ENCODE measurements at places on chromosomes 16 and 17.

- DNase-seq: no peak
Observed at GRCh38 chr17:68749349-68750207, 148.4 kb upstream of the FAM20A start.

DNA sequence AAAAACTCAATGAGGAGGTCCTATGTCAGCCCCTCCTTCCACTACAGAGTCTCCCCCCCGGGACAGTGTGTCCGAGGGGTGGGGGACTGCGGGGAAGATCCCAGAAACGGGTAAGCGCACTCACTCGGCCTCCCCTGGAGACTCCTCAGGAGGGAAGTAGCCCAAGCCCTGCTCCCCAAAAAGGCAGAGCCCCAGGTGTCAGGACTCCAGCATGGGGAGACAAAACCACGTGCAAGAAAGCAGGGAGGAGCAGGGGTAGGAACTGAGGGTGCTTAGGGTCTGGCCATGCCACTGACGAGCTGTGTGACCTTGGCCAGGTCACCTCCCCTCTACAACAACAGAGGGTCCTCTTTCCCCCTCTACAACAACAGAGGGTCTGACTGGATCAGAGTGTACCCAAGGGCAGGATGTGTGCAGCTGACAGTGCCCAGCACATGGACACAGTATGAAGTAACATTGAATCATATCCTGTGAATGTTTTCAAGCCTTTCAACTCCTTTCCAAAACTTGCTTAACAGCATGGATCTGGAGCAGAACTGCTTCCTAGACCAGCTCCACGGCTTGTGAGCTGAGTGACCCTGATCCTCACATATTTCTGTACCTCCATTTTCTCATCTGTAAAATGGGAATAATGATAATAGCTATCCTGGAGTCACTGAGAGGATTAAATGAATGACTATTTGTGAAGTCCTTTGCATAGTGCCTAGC, 2.1 kb upstream of the NAGS start:
- no peak for DNase-seq

DNA sequence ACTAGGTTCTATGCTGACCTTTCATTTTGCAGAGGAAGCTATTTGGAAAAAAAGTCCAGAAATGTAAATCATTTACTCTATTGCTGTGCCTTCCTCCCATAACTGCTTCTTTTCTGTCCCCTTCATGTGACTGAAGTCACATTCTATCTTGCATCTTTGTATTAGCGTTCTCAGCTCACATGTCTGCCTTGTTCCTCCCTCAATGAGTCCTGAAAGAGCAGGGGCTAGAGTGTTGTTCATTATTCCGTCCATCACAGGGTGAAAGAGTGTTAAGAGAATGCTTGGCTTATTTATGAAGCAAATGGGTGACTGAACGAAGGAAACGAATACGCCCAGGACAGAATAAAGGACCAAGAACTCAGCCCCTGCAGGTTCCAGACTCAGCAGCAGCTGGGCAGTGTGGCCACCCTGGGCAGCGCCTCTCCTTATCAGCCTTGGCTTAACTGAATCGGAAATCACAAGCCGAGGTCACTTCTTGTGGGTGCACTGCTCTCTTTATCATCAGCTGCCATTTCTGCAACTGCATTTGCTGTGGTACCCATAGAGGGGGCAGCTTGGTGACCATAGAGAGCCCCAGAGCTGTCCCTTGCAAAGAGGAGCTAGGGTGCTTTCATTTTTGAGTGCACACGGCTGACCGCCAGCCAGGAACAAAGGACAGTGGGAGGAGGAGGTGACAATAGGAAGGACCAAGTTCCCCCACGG, 1.8 kb upstream of the PIK3R6 start:
- no peak for DNase-seq

DNA sequence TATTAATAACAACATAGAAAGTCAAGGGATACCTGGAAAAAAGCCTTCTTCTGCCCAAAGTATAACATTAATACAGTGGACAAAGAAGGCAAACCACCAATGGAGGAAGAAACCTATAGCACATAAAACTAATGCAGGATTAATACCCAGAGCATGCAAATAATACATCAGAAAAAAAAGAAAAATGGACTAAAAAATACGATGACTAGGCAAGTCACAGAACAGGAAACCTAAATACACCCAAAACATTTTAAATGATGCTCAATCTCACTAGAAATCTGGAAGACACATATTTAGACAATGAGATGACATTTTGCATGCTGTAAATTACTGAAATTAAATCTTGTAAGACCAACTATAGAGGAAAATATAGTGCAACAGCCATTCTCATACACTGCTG, 55.9 kb downstream of the MED13 start:
- no peak for DNase-seq

DNA sequence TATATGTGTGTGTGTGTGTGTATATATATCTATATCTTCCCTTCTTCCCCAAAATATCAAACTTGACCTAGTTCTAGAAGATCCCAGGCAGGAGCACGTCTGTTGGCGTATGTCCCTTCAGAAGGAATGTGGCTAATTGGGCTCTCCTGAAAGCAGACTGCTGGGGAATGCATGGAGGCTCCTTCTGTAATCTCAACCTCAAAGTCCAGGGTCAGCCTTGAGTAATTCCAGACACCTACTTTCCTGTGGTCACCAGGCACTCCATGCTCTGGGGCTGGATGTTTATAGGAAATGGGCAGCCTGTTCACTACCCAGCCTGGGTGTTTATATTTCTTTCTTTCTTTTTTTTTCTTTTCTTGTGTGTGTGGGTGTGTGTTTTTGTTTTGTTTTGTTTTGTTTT, 13.4 kb downstream of the BCO1 start:
- peak; percentile 35 for DNase-seq

DNA sequence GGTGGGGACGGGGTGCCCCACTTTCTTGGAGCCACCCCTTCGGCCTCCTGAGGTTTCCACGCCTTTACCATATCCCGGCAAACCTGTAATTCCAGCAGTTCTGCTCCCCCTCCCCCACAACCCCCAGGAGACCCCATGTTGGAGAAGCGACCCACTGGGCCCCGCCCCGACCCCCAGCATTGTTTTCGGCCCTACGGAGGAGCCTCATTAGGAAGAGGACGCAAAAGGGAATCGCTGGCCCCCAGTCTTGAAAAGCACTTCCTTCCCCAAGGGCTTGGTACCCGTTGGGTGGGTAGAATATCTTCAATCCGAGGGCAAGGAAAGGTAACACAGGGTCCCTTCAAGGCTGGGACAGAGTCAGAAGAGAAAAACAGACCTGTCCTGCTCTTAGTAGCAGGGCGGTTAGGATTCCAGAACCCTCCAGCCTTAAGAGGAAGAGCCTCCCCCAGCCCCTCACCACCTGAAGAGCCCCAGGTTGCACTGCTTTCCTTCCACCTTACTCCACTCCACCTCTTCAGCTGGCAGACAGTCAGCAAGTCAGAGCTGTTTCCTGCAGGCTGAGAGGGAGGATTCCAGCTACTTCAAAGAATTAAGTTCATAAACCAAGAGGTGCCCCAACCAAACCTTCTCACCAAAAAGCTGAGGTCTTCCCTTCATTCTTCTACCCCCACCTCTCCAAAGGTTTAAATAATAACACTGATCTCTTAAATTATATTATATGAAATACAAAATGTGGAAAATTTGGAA, 803 bp upstream of the TLCD2 start:
- no peak for DNase-seq

GRCh38 chr16:78002915-78003538, 19.3 kb upstream of the CLEC3A start:
- DNase-seq: peak; percentile 65

DNA sequence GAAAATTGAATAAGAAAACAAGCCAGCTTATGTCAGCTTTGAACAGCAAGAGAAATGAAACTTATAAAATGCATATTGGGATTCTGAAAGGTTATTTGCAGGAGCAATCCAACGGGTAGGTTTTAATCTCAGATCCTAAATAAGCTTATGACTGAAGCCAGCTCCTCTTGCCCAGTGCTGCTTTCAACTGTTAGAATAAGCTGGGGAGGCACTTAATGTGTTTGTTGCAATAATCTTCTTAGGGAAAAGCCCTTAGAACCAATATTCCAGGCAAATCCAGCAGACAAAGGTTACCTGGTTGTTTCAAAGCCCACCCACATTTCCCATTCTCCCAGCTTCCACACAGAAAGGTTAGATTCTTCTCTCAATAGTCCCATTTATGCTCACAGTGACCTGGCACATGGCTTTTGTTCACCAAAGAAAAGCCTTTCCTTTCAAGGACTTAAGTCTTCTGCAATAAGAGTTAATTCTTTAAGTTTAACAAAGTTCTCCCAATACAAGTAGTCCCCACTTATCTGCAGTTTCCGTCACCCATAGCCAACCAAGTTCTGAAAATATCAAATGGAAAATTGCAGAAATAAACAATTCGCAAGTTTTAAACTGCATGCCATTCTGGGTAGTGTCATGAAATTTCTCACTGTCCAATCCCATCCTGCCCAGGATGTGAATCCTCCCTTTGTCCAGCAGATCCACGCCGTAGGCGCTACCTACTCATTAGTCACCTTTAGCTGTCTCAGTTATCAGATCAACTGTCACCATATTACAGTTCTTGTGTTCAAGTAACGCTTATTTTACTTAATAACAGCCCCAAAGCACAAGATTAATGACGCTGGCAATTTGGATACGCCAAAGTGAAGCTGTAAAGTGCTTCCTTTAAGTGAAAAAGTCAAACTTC, 5.9 kb downstream of the TEX2 start:
- no peak for DNase-seq

DNA sequence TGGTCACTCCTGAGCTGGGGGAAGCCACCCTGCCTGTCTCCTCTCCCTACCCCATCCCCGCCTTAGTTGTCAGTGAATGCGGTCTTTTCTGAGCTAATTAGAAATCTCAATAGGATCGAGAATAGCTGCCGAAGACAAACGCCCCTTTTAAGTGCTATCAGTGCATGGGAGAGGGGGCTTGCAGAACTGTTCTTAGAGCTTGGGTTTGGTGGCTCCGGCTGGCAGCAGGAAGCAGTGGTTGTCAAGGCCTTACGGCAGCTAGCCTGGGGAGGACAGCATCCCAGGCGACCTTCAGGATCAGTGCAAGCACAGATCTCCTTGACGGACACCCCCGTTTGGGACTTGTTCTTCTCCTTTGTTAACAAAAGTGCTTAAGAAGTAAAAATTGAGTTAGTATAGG, 195.1 kb downstream of the CCDC182 start:
- DNase-seq: no peak

GRCh38 chr16:30488764-30489605, 16.4 kb downstream of the ITGAL start:
- no peak for DNase-seq

- DNase-seq: no peak
Observed at GRCh38 chr16:47320546-47321310, 140.1 kb downstream of the ITFG1 start.

DNA sequence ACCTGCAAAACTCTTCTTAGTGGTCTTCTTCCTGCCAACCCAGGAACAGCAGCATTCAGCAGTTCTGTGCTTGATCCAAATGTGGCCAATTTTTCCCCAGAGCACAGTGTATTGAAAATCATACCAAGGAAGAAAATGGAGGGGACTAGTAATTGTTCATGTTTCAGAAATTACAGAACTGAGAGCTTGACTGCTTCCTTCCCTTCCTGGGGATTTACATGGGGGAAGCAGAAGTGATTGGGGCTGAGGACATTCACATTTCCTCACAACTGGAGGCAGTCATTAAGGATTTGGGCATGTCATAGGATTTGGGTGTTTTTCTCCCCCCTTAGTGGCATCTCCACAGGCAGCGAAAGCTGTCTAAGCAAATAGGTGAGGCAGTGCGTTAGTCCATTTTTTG, 19.7 kb downstream of the CIITA start:
- no peak for DNase-seq

DNA sequence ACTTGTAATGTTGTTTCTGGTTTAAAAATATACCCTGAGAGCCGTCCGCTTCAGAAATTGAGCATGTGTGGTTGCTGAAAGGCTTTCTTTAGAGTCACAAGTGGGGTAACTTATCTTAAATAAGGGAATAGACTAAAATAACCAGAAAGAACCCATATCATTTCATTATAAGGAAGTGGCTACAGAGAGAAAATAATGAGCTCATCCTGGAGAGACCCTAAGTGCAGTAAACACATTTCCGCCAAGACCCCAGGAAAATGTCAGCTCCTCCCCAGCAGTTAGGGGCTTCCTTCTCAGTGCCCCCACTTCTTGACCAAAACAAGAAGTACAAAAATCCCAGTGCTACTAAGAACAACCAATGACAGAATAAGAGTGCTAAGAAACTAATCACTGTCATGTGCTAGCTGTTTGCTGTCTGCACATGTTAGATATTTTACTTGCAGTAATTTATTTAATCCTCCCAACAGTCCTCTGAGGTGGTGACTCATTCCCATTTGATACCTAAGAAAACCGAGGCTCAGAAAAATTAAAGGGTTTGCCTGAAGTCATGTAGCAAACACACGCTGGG, 83.5 kb downstream of the CDYL2 start:
- DNase-seq: no peak

- DNase-seq: no peak
Observed at GRCh38 chr17:35986643-35987042, at the start of gene CCL14. Gene CCL14 (minus strand): TSS chr17:35986729. CDS start chr17:35986649, 80 bp downstream.

DNA sequence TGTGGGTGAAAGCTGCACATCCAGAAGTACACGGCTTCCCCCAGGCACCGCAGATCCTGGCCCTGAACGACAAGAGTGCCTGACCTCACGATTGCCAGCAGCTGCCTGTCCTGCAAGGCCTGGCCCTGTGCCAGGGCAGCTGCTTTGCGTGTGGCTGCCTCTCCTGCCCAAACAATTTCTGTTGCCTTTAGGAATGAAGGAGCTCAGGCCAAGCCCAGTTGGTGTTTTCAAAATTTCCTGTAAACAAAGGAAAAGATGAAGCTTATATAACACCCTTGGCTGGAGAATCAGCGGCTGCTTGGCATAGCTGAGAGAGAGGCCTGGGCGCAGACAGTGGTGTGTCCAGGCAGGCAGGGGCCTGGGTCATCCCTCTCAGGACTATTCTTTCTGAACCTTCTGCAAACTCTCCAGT, 11.7 kb upstream of the SLC47A2 start:
- peak; percentile 81 for DNase-seq

GRCh38 chr17:40632216-40632615, 15.4 kb downstream of the SMARCE1 start:
- no peak for DNase-seq

- DNase-seq: no peak
Observed at GRCh38 chr16:14121142-14121541, 50.0 kb downstream of the MRTFB start.

GRCh38 chr17:80815151-80815681, 176.4 kb upstream of the CHMP6 start:
- DNase-seq: no peak

DNA sequence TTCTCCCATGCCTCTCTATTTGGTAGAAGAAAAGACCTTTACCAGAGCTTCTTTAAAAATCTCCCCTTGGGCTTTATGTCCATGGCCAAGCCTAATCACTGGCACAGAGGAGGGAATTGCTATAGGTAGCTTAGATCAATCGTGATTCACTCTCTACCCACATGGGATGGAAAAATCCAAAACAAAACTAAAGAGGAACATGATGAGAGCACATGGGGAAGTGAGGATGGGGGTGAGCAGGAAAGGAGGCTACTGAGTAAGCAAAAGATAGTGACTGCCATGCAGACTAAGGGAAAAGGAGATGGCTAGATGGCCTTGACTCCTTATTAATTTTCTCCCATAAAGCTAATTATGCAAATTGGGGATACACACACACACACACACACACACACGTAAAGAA, 201.2 kb downstream of the HS3ST3A1 start:
- no peak for DNase-seq
